ENCODE measurements at places on chromosomes 5 and 9. TPM values are rescaled to one million over a fixed set of nuclear protein-coding genes. Genes with fewer than 3 reads are reported as not detected.
A peak's percentile ranks its signal among the peaks of the same experiment; 100 is the strongest.

- peaks cover 4% of the 10 kb centered on the region for H3K4me1 ChIP-seq
- H3K27ac ChIP-seq, result no peak overlapping the region
- no peak for DNase-seq
- H3K27me3 ChIP-seq, result no peaks in the 10 kb centered on the region
Measured at GRCh38 chr5:100761192-100761591, 141.9 kb downstream of the ST8SIA4 start.

GRCh38 chr9:134611046-134611445, 30.6 kb upstream of the COL5A1 start:
- H3K27ac ChIP-seq, result no peak overlapping the region
- no peak for DNase-seq
- H3K27me3 ChIP-seq, result peaks cover 6% of the 10 kb centered on the region
- H3K4me1 ChIP-seq, result no peaks in the 10 kb centered on the region
- no peak overlapping the region for H3K4me3 ChIP-seq
- H3K36me3 ChIP-seq, result peaks cover 10% of the 10 kb centered on the region

- no peak overlapping the region for H3K4me3 ChIP-seq
- H3K4me1 ChIP-seq, result peaks cover 25% of the 10 kb centered on the region
- H3K36me3 ChIP-seq, result peaks cover 9% of the 10 kb centered on the region
- no peak overlapping the region for H3K27ac ChIP-seq
- H3K27me3 ChIP-seq, result no peaks in the 10 kb centered on the region
Measured at GRCh38 chr9:2732492-2732891, 15.2 kb downstream of the KCNV2 start.

DNA sequence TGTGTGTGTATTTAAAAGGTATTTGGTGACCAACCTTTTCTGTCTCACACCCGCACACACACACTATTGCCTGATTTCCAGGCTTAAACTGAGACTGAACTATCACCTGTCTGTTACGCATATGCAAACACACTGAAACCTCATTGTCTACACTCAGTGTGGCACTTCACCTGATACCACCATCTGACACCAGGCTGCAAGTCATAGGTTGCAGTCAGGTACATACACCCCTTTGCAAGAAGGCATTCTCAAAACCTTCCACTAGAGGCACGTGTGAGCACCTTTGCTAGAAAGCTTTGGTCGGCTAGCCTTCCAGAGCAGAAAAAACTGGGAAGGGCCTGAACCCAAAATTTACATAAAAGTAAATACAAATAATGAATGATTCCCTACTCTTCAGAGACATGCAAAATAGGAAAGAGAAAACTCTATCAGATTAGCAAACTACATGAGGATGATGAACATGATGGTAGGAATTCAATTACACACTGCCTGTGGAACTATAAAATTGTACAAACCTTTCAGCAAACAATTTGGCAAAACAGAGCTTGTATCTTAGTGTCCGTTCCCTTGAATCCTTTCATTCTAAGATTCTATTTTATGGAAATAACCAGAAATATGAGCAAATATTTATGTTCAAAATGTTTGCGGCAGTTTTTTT, 5.9 kb upstream of the FOXD1 start:
- H3K36me3 ChIP-seq, result no peaks in the 10 kb centered on the region
- H3K4me3 ChIP-seq, result no peak overlapping the region
- H3K27me3 ChIP-seq, result peaks cover 87% of the 10 kb centered on the region
- peak; percentile 58 for DNase-seq

DNA sequence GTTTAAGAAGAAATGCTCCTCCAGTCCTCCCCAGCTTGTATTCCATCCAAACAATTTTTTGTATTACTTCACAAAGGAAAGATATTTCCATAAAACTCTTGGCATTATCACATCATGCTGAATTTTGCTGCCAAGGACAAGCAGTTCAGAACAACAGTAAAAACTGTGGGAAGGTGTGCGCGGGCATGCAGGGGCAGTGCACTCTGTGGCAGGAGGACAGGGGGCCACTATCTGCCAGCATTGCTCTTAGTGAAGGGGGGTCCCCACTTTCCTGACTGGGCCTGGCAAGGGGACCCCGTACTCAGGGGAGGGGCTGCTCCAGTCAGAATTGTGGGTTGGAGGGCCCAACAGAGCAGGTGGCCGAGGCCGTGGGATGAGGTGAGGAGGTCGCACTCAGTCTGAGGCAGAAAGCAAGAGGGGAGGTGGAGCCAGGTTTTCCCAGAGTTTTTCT, 32.8 kb downstream of the ANGPTL2 start:
- no peaks in the 10 kb centered on the region for H3K4me1 ChIP-seq
- H3K27me3 ChIP-seq, result no peaks in the 10 kb centered on the region
- H3K4me3 ChIP-seq, result no peak overlapping the region
- H3K36me3 ChIP-seq, result peaks cover 6% of the 10 kb centered on the region
- DNase-seq, result no peak

DNA sequence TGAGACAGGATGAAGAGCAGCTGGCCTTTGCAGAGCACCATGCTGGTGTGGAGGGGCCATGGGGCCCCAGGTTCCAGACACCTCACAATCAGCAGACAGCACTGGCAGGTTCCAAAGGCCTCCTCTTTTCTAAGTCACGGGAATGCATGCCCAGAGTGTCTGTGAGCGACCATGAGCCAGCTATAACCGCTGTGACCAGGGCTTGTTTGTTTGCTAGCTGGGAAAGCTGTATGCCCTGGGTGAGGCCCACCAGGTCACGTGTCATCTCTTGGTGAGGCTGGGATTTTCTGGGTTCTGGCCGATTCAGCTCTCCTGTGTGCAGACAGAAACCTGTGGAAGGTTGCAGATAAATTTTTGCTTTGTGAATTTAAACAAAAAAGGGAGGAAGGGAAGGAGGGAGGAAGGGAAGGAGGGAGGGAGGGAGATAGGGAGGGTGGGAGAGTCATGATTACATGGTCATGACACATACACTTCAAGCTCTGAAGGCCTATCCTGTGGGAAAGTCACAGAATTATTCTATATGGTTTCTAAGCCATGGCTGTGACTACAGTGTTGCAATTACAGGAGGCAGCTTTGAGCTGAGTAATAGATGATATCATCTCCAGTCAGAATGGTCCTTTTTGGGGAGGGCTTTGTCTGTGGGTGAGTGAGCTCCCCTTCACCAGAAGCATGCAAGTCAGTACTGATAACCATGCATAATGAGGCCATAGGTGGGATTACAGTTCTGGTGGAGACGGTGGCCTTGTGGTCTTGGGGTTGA, 37.2 kb downstream of the PAPPA start:
- no peak for DNase-seq
- H3K4me3 ChIP-seq, result no peak overlapping the region
- no peaks in the 10 kb centered on the region for H3K27me3 ChIP-seq
- H3K36me3 ChIP-seq, result no peaks in the 10 kb centered on the region
- H3K4me1 ChIP-seq, result no peaks in the 10 kb centered on the region

- H3K27ac ChIP-seq, result no peak overlapping the region
- no peak overlapping the region for H3K4me3 ChIP-seq
- H3K4me1 ChIP-seq, result peaks cover 19% of the 10 kb centered on the region
- H3K36me3 ChIP-seq, result no peaks in the 10 kb centered on the region
Measured at GRCh38 chr9:136609838-136610311, 52.8 kb upstream of the EGFL7 start.

The GAS1 gene
- 24.6 TPM for total RNA-seq

The SPAG8 gene
- total RNA-seq, result 1.4 TPM
